Cerebellum (tissue), 4 donors: ENCODE measurements at places on chromosomes 16 and 17. TPM values are rescaled to one million over a fixed set of nuclear protein-coding genes. Genes with fewer than 3 reads are reported as not detected.

Gene ARHGAP44
- 10.7 TPM for total RNA-seq

- no peak for DNase-seq
Measured at GRCh38 chr16:84059946-84060901, 17.6 kb upstream of the SLC38A8 start.

Gene OR3A2
- 3.0 TPM for total RNA-seq

Gene KRTAP3-1
- total RNA-seq: not detected

GRCh38 chr17:21027031-21027430 lies 15.8 kb downstream of the USP22 start:
- no peak for DNase-seq

DNA sequence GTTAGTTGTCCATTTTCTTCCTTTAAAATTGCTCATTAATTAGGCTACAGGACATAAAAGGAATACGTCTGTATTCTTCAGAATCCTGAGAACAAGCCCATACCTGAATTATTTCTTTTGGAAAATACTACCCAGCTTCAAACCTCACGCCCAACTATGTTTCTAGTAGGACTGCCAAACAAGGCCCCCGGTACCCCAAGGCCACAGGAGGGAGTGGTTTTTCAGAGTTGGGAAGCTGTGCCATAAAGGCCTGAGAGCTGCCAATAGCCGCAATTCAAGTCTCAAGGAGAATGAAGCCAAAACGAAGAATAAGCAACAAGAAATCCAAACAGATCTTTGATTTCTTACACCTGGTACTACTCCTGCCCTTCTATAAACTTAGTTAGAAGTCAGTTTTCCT lies 48.3 kb downstream of the UBE2G1 start:
- no peak for DNase-seq

GRCh38 chr16:69709456-69710084 lies 16.8 kb downstream of the NQO1 start:
- DNase-seq: peak; percentile 80

Gene PHOSPHO1
- total RNA-seq: 2.6 TPM

DNA sequence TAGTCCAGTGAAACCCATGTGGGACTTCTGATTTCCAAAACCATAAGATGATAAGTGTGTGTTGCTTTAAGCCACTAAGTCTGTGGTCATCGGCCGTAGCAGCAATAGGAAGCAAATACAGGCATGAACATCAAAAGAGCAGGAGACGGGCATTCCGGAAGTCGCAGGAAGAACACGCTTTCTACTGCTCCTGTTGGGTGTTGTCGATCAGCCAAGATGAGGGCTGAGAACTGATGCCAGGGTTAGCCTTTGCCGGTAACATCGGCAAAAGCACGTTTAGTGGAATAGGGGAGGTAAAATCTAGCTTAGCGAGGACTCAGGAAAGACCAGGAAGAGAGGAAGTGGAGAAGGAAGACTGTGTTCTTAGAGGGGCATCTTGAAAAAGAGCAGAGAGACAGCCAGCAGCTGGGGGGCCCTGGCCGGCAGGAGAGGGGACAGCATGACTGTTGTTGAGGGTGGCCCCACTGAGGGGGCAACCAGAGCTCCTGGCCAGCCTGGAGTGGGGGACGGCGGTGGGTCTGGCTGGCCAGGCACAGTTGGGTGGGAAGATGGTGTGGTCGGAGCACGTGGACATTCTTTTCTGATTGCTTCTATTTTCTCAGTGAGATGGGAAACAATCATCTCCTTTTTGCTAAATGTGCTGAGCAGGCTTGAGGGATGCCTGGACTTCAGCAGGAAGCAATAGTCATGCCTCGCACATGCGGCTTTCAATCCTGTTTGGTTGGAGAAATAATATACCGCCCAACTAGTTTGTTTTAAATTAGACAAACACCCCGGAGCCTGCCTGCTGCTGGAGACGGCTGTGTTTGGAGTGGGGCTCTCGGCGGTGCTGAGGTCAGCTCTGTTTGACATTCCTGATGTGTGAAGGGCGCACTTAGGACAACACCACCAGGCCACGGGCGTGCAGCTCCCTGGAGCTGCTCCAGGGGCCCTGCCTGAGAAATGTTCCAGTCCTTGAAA lies 109.9 kb downstream of the METRNL start:
- DNase-seq: no peak

Gene CCL1
- not detected for total RNA-seq

DNA sequence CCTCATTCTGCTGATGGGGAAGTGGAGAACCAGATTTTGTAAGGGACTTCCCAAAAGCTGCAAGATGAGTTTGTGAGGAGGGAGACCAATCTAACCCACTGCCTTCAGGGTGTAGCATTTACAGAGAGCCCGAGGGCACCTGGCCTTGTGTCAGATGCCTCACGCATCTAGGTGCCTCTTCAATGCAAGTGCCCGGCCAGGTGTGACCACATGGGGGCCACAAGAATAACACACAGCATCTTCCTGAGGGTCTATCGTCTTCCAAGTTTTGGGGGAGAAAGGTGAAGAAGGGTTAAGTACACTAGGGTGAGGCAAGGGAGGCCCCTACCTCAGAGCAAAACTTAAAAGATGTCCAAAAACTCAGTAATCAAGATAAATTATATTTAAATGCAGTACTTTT lies 401.7 kb upstream of the CDH5 start:
- DNase-seq: no peak

- no peak for DNase-seq
Measured at GRCh38 chr16:78768718-78769117, 669.3 kb downstream of the WWOX start.

GRCh38 chr17:37770631-37771518 lies 26.0 kb upstream of the HNF1B start:
- no peak for DNase-seq

DNA sequence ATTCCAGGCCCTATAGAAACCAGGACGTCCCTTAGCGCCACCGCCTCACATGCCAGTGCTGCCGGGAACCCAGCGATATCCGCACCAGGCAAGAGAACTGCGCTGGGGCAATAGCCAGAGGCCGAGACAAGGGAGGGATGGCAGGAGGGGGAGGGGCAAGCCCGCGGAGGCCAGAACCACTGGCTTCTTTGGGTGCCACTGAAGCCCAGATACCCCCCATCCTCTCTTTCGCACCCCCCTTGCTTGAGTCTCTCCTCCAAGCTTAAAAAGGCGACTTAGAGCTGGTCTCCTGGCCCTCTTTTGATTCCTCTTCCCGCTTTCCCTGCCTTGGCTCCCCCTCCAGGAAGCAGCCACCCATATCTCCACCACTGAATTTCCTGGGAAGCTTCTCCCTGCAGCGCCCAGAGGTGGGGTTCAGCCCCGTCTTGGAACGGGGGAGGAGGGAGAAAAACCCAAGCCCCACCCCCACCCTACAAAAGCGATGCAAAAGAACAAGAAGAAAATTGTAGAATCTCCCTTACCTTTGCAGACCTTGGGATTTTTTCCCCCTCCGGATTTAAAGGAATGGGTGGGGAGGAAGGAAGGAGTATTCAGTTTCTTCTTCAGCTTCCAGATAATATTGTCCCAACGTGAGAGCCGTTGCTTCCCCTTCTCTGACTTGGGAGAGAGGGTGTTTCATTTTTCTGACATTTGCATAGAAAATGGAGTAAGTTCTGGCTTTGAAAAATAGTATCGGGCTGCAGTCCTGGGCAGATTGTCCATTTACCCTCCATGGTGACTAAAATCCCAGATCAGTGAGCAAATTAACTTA lies 622 bp downstream of the HOXB6 start:
- DNase-seq: no peak
